GM13977 (cell line): ENCODE measurements at places on chromosomes 1 and 21.

DNA sequence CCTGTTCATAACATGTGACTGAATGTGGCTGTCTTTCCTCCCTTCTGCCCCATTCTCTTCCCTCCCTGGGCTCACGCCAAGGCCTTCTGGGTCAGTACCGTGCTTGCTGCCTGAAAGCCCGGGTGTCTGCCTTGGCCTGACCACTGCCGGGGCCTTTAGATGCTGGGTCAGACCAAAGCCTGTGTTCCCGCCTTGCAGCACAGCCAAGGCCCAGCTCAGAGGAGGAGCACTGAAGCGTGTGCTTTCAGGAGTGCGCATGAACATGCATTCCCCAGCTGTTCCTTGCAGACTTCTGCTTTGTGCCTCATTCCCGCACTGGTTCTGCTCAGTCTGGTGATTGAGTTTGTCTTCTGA lies 27.0 kb upstream of the SARS1 start:
- DNase-seq: no peak

- DNase-seq: no peak
Observed at GRCh38 chr21:31622397-31622796, 37.1 kb upstream of the SOD1 start.

GRCh38 chr1:1756661-1757421 lies 21.4 kb downstream of the NADK start:
- DNase-seq: no peak

DNA sequence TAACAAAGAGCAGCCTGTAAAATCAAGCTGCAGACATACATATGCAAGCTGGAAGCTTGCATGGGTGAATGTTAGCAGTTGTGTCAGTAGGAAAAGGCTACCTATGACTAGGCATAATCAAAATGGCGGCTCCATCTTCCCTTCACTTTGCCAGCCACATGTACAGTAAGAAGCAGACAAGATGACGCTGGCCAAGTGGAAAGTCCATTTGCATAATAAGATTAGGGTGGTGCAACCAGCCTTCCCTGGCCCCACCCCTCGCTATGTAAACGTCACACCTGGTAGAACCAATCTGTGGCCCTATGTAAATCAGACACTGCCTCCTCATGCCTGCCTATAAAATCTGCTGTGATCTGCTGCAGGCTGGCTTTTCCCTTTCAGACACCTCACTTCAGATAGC lies 171.9 kb upstream of the USP25 start:
- no peak for DNase-seq

DNA sequence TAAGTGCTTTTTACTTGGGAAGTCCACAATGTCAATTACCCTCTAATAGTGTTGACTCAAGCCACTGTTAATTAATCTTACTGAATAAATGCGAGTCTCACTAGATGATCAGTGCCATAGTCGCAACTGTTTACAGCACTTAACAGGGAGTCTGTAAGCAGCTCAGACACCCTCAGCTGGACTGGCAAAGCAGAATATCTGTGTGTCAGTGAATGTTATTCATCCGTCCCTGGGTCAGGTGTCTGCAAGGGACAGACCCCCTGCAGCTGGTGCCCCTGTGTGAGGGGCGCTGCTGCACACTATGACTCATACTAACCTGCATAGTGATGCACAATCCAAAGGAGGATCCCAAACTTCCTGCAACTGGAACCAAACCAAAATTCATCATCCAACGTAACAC lies 306.5 kb downstream of the HHIPL2 start:
- DNase-seq: no peak

- no peak for DNase-seq
Observed at GRCh38 chr1:206839006-206839560, 26.3 kb upstream of the IL20 start.

GRCh38 chr1:168455764-168456163 lies 88.0 kb downstream of the XCL2 start:
- DNase-seq: no peak

- DNase-seq: peak; percentile 29
Observed at GRCh38 chr1:89780721-89781120, 40.1 kb upstream of the LRRC8D start.

DNA sequence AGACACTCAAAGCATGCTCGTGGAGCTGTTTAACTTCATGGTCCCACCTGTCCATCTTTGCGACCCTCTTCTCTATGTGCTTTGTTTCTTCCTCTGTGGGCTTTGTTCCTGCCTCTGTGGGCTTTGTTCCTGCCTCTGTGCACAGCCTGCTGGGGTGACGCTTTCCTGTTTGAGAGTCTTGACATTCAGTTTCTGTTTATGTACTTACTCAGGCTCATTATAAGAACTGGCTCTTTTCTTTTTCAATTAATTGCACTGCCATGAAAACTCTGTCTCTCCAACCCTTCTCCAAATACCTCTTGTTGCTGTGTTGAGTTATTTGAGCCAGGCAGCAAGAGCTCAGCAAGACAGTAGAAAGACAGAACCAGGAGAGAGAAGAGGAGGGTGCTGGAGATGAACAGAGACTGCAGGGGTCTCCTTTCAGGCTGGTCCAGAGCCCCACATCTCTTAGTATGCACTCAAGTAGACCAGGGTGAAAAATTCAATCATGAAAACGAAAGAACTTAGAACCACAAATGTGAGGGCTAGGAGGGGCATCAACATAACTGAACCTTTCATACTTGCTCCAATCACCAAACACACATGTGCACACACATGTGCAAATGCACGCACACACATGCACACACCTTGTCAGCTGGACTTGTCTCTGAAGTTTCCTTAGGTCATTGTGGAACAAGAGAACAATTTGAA lies 88.3 kb upstream of the SGIP1 start:
- DNase-seq: peak; percentile 45

DNA sequence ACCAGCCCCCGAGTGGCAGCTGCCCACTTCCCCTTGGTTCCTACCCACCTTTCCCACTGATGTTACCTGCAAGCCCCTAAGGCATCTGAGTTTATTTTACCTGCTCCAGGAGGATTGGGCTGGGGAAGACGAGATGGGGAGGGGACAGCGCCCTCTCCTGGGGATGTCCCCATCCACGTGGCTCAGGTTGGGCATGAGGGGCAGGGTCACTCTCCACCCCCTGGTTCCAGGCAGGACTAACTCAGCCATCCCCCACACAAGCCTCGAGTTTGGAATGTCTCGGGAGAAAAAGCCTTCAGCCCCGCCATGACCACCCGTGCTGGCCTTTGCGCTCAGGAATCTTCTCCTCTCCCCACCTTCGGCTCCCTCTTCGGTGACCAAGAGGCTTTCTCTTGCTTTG lies 90.0 kb downstream of the ARHGEF10L start:
- no peak for DNase-seq

GRCh38 chr1:78355656-78356055 lies 135.1 kb upstream of the PTGFR start:
- no peak for DNase-seq

DNA sequence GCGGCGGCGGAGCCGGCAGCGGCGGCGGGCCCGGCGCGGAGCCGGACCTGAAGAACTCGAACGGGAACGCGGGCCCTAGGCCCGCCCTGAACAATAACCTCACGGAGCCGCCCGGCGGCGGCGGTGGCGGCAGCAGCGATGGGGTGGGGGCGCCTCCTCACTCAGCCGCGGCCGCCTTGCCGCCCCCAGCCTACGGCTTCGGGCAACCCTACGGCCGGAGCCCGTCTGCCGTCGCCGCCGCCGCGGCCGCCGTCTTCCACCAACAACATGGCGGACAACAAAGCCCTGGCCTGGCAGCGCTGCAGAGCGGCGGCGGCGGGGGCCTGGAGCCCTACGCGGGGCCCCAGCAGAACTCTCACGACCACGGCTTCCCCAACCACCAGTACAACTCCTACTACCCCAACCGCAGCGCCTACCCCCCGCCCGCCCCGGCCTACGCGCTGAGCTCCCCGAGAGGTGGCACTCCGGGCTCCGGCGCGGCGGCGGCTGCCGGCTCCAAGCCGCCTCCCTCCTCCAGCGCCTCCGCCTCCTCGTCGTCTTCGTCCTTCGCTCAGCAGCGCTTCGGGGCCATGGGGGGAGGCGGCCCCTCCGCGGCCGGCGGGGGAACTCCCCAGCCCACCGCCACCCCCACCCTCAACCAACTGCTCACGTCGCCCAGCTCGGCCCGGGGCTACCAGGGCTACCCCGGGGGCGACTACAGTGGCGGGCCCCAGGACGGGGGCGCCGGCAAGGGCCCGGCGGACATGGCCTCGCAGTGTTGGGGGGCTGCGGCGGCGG lies 1.0 kb downstream of the ARID1A start:
- peak; percentile 72 for DNase-seq

- no peak for DNase-seq
Observed at GRCh38 chr21:38468989-38469388, 29.3 kb downstream of the ERG start.

DNA sequence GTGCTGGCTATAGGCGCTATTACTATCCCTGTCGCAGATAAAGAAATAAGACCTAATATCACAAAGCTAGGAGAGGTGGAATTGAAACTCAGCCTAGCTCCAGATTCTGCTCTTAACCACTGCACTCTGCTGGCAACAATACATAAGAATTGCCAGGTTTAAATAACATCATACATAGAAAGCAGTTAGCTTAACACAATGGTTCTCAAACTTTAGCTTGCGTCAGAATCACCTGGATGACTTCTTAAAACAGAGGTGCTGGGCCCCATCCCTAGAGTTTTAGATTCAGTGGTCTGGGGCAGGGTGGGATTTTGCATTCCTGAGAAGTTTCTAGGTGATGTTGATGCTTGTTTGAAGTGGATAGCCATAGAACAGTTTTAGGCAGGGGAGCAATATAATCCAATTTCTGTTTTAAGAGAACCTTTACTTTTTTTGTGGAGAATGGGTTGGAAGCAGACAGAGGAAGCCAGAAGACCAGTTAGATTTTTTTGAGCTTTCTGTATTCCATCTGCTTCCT lies 1.1 kb upstream of the POMGNT1 start:
- no peak for DNase-seq

GRCh38 chr1:46363121-46363520 lies 22.5 kb downstream of the NSUN4 start:
- no peak for DNase-seq

DNA sequence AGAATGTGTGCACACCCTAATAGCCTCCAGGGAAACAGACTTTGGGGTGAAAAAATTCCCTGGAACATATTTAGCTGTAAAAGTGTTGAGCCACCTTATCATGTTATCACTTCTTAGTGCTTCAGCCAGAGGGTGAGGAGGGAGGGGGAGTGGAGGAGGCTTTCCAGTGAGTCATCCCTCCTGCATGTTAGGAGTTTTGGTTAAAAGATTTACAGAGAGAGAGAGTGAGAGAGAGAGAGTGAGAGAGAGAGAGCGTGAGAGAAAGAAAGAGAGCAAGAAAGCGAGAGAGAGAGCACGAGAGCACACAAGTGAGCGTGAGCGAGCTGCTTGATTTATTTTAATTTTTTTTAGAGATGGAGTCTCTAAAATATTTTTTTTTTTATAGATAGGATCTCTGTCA lies 13.5 kb upstream of the CACNA1E start:
- no peak for DNase-seq

DNA sequence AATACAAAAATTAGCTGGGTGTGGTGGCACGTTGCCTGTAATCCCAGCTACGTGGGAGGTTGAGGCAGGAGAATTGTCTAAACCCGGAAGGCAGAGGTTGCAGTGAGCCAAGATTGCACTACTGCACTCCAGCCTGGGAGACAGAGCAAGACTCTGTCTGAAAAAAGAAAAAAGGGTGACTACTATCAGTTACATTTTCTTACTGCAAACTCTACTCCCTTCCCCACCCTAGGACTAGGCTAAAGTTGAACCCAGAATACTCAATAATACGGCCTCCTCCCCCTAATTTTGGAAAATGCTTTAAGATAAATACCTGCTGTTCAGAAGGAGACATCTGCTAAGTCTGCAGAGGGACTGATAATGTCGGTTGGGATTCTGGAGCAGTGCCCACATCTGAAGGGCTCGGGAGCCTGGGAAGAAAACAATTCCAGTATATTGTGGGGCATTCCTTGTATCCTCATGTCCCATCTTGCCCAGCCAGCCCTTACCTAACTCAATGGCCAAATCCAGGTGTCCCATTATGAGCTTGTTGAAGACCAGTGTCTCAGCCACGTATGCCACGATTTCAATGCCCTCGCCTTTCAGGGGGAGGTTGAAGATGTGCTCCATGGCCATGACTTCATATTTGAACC lies 89.7 kb downstream of the ADCY10 start:
- DNase-seq: no peak

DNA sequence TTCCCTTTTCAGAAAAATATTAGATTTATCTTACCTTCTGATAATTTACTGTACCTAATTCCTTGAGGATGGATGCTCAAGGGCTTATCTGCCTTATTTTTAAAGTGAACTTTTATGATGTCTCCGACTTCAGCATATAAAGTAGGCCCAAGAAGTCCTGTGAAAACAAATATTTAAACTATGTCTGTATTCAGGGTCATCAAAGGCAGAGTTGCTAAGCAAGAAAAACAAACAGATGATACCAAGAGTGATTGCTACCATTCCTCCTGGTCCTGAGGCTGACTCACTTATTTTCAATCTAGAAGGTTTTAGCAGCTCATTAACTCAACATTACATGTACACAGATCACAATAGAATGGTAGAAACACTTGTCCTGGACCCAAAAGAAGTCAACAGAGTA lies 14.1 kb downstream of the F5 start:
- no peak for DNase-seq

- no peak for DNase-seq
Observed at GRCh38 chr1:220222939-220223338, 49.3 kb downstream of the RAB3GAP2 start.

DNA sequence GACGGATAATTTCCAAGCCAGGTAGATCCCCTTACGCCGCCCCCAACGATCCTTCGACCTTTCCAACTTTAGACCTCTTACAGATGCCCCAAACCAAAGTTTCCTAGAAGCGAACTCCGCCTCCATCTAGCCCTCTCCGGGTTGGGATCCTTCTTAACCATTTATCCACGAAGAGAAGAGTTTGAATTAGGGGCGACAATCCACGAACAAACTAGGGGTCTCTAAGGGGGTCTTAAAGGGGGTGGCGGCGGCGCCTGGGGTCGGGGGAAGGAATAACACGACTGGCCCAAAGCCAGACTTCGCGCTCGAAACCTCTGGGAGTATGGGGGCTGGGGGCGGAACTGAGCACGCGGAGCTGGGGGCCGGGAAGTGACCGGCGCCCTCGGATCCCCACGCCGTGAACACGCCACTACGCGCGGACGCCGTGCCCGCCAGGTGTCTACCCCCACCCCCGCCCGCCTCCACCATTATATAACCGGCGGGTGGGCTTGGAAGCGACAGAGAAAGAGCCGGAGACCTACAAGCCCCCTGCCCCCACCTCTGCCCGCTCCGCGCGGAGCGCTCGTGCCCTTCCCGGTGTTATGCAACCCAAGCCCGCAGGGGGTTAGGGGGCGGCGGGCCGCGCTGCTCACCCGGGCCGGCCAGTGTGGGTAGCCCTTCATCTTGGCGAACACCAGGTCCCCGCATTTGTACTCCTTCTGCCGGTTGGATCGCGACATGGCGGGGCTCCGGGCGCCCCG lies 594 bp downstream of the HDGF start:
- no peak for DNase-seq
